ENCODE measurements at places on chromosomes 5 and 9. TPM values are rescaled to one million over a fixed set of nuclear protein-coding genes. Genes with fewer than 3 reads are reported as not detected.

Gene SH3TC2
- 8.6 TPM for total RNA-seq

Gene CFAP90
- total RNA-seq, result 5.3 TPM

Gene PAPPA
- 11.0 TPM for total RNA-seq

Gene ABLIM3
- 7.8 TPM for total RNA-seq

Gene OR13C3
- total RNA-seq, result not detected

Gene STK32A
- total RNA-seq, result 2.0 TPM

- H3K36me3 ChIP-seq, result no peaks in the 10 kb centered on the region
- no peak overlapping the region for H3K27ac ChIP-seq
- no peaks in the 10 kb centered on the region for H3K27me3 ChIP-seq
- peaks cover 9% of the 10 kb centered on the region for H3K4me1 ChIP-seq
- DNase-seq, result no peak
Measured at GRCh38 chr9:27672718-27673117, 99.4 kb upstream of the C9orf72 start.

DNA sequence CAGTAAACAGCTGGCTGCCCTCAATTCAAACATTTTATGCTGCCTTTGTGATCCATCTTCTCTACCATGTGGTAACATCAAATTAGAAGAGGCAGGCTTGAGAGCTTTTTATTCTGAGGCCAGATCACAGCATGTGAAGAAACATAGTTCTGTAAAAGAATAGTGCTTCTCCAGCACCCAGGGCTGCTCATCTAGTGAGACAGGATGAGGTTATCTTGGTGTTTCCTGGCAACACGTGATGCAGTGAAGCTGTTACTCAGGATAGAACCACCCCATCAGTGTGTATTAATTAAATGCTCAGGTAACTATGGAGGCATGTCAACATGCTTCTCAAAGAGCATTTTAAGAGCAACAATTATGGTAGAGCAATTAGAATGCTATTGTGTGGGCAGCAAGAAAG, 400.5 kb upstream of the ACO1 start:
- H3K36me3 ChIP-seq, result no peaks in the 10 kb centered on the region
- no peak for DNase-seq
- H3K4me1 ChIP-seq, result no peaks in the 10 kb centered on the region
- H3K27ac ChIP-seq, result no peak overlapping the region
- H3K4me3 ChIP-seq, result no peak overlapping the region

GRCh38 chr9:112711050-112711689, 6.7 kb downstream of the INIP start:
- H3K4me1 ChIP-seq, result peaks cover 8% of the 10 kb centered on the region
- H3K36me3 ChIP-seq, result peaks cover 16% of the 10 kb centered on the region
- no peak overlapping the region for H3K27ac ChIP-seq
- H3K27me3 ChIP-seq, result no peaks in the 10 kb centered on the region

DNA sequence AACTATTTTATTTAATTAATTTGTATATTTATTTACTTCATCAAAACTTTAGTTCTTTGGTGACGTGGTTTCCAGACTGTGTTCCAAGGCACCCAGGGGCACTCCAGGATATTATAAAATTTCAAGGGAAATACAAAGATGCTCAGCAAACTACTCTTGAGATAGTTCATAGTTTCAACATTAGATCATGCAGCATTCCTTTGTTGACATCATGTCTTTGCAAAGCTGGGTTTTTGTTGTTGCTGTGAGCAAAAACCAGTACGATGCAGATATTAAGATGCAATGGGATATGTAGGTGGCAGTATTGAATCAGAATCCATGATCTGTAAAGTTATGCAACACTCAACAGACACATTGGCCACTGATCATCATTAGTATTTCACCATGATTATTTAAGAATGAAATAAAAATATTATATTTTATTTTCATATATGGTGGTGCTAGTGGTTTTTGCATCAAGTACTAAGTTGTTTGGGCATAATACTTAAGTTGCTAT, 219.7 kb downstream of the ADCY2 start:
- DNase-seq, result no peak
- no peak overlapping the region for H3K27ac ChIP-seq
- no peak overlapping the region for H3K4me3 ChIP-seq
- H3K4me1 ChIP-seq, result peaks cover 4% of the 10 kb centered on the region
- no peaks in the 10 kb centered on the region for H3K27me3 ChIP-seq
- peaks cover 4% of the 10 kb centered on the region for H3K36me3 ChIP-seq

GRCh38 chr5:78984439-78985115, 533 bp downstream of the ARSB start:
- DNase-seq, result peak; percentile 90
- H3K4me3 ChIP-seq, result peak overlapping the region; percentile 91
- peaks cover 6% of the 10 kb centered on the region for H3K27me3 ChIP-seq
- H3K36me3 ChIP-seq, result no peaks in the 10 kb centered on the region
- peaks cover 27% of the 10 kb centered on the region for H3K4me1 ChIP-seq

DNA sequence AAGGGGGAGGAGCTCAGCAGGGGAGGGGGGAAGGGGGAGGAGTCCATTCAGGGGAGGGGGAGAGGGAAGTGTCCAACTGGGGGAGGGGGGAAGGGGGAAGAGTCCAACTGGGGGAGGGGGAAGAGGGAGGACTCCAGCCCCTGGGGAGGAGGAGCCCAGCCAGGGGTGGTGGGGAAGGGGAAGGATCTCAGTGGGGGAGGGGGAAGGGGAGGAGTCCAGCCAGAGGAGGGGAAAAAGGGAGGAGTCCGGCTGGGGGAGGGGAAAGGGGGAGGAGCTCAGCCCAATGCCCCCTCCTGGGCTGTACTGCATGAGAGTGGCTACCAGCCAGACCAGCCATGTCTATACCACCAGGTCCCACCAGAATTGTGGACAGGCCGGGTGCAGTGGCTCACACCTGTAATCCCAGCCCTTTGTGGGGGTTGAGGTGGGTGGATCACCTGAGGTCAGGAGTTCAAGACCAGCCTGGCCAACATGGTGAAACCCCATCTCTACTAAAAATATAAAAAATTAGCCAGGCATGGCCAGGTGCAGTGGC, 30.6 kb upstream of the ADAMTS2 start:
- no peaks in the 10 kb centered on the region for H3K4me1 ChIP-seq
- no peak overlapping the region for H3K27ac ChIP-seq
- H3K36me3 ChIP-seq, result no peaks in the 10 kb centered on the region
- no peak overlapping the region for H3K4me3 ChIP-seq

- no peak overlapping the region for H3K27ac ChIP-seq
- H3K36me3 ChIP-seq, result no peaks in the 10 kb centered on the region
- H3K4me3 ChIP-seq, result no peak overlapping the region
- peaks cover 21% of the 10 kb centered on the region for H3K27me3 ChIP-seq
- peak; percentile 66 for DNase-seq
Measured at GRCh38 chr5:150081541-150082283, 4.6 kb downstream of the CSF1R start.

DNA sequence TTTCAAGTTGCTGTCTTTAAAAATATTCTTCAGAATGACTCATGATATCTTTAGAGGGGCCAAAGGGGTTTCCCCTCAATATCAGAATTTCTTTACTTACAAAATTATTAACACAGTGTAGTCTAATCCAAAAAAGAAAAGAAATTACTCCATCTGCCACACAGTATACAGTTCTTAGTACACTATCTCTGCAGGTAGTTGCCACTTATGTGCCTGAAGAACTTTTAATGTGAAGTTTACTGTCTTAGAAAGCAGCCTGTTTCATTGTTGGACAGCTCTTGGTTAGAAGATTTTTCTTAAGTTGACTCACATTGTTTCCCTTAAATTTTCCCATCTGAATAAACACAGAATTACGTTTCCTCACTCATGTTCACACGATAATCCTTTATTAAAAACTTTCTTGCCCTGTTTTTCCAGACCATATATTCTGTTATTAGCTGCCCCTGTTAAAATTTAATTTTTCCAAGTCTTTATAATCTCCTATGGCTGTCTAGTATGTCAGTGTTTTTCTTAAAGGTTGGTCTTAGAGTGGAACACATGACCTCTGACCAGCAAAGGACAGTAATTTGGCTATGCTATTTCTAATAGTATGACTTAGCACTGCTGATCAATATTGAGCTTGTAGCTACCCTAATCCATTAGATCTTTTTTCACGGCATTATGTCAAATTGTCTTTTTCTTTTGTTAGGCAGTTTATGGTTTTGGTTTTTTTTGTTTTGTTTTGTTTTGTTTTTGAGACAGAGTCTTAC, 21.8 kb upstream of the FKTN start:
- no peak overlapping the region for H3K27ac ChIP-seq
- H3K4me1 ChIP-seq, result peaks cover 3% of the 10 kb centered on the region
- H3K4me3 ChIP-seq, result no peak overlapping the region
- H3K36me3 ChIP-seq, result peaks cover 8% of the 10 kb centered on the region
- no peaks in the 10 kb centered on the region for H3K27me3 ChIP-seq

- H3K4me1 ChIP-seq, result no peaks in the 10 kb centered on the region
- no peak overlapping the region for H3K4me3 ChIP-seq
- H3K36me3 ChIP-seq, result no peaks in the 10 kb centered on the region
- H3K27me3 ChIP-seq, result no peaks in the 10 kb centered on the region
- no peak for DNase-seq
- no peak overlapping the region for H3K27ac ChIP-seq
Measured at GRCh38 chr5:18433336-18433735, 799.1 kb downstream of the TAF11L14 start.

DNA sequence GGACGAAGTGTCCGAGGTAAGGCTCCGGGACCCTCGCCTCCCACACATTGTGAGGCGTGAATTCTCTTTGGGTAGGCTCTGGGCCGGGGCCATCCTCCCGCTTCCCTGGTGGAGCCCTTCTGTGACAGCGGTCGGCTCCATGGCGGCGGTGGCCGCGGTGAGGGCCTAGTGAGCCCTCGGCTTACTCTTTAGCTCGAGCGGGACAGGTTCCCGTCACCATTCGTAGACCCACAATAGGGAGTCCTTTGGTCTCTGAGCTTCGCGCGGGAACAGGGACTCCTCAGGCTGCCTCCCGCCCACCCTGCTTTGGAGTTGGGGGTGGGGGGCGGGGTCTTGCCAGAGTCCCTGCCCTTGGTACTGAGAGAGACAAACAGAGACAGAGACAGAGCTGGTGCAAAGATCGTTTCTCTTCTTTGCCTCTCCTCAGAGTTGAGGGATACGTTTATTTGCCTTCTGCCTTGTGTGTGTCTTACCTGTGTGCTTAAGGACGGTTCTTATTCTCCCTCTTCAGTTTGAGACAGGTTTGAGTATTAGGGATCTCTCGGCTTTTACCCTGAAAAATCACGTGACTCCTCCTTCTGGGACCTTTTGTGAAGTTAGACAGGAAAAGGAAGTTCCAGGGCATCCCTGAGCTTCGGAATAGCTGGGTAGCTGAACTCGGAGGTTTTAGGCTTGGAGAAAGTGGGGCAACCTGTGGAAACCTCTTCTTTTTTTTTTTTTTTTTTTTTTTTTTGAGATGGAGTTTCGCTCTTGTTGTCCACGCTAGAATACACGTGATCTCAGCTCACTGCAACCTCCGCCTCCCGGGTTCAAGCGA, 833 bp downstream of the ANKHD1 start:
- peaks cover 9% of the 10 kb centered on the region for H3K36me3 ChIP-seq
- DNase-seq, result peak; percentile 72
- H3K27me3 ChIP-seq, result no peaks in the 10 kb centered on the region
- no peak overlapping the region for H3K4me3 ChIP-seq

DNA sequence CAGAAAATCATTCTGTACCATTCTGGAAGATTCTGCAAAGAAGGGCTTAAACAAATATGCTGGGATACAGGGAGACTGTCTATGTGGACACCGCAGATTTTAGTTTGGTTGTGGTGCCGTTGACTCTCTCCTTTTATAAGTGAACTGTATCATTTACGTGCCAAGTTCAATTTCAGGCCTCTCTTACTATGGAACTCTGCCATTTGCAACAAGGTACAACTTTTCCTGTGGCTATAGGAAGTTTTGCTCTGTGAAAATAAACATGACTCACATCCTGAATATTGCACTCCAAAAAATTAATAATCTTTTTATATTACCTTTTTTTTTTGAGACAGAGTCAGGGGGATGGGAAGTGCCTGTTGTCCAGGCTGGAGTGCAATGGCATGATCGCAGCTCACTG, 29.7 kb upstream of the CSNK1G3 start:
- H3K4me1 ChIP-seq, result no peaks in the 10 kb centered on the region
- no peaks in the 10 kb centered on the region for H3K36me3 ChIP-seq
- no peak overlapping the region for H3K27ac ChIP-seq
- peaks cover 9% of the 10 kb centered on the region for H3K27me3 ChIP-seq
- no peak overlapping the region for H3K4me3 ChIP-seq
- DNase-seq, result no peak

DNA sequence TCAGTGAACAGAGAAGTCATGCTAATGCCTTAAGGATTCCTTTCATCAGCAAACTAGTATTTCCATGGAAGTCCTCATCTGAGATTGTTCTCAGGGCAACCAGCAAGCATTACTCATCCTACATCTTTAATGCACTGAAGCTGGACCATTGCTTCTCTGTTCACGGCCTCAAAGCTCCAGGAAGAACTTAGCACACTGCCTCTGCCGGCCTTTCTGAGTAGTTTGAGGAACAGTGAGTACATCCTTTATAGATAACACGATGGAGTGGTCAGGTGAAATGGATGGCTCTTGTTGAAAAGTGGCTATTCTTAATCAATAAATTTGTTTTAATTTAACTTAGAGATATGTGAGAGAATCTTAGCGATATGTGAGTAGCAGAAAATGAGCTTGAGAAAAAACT, 35.8 kb downstream of the MEGF10 start:
- H3K36me3 ChIP-seq, result no peaks in the 10 kb centered on the region
- no peak overlapping the region for H3K27ac ChIP-seq
- DNase-seq, result no peak
- H3K27me3 ChIP-seq, result peaks cover 6% of the 10 kb centered on the region

DNA sequence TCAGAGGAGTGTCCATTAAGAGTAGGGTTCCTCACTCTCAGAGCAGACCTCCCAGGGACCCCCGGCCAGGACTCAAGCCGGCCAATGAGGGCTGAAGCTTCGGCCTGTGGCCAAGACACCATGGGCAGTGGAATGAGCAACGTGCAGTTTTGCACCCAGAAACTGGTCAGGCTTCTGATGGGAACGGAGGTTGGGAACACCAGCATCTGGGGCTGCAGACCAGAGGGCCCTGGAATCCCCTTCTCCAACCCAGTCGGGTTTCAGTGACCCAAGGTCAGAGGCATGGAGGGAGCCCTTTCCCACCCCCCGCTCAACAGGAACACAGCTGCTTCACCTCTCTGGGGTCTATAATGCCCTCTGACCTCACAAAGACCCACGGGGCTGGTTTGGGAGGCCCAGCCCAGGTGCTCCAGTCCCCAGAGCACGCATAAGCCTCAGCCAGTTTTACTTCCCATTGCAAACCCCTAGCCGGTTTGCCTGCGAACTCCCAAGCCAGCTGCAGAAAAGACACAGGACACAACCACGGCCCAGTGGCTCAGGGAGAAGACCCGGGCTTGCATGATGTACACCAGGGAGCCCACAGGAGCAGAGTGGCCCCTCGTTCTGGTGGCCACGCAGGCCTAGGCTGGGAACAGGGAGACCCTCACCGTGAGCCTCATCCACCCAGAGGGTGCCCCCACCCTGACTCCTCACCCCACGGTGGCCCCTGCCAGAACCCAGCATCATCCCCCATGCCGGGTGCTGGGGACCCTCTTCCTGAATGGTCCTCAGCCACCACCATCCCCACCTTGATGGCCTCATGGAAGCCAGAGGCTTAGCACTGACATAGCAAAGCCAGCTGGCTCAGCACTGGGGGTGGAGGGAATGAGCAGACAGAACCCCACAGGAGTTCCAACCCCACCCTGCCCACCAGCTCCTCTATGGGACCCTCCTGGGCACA, 30.6 kb downstream of the VAV2 start:
- H3K36me3 ChIP-seq, result peaks cover 5% of the 10 kb centered on the region
- no peaks in the 10 kb centered on the region for H3K27me3 ChIP-seq
- H3K4me3 ChIP-seq, result no peak overlapping the region
- peaks cover 37% of the 10 kb centered on the region for H3K4me1 ChIP-seq
- DNase-seq, result no peak

All from type B pancreatic cell (in vitro differentiated cells).